Natural killer cell (primary cell): ENCODE measurements at places on chromosomes 3 and 15.

DNA sequence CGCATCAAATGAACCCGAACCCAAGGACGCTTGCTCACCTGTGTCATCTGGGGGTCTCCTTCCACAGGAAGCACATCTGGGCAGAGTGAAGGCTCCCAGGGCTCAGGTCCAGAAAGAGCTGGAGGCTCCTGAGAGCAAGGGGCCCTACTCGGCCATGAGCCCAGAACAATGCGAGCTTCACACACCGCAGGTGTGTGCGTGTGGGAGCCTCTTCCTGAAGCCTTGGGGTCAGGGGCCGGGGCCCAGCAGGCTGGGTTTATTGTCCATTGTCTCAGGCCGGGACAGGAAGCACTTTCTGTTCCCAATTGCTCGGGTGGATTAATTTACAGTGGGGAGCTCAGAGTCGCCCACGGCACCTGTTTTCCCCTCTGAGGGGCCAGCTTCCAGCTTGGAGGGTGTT is 74.8 kb downstream of the RPN1 start:
- DNase-seq = no peak

- no peak for DNase-seq
Measured at GRCh38 chr3:54954022-54954421, 26.2 kb upstream of the LRTM1 start.

DNA sequence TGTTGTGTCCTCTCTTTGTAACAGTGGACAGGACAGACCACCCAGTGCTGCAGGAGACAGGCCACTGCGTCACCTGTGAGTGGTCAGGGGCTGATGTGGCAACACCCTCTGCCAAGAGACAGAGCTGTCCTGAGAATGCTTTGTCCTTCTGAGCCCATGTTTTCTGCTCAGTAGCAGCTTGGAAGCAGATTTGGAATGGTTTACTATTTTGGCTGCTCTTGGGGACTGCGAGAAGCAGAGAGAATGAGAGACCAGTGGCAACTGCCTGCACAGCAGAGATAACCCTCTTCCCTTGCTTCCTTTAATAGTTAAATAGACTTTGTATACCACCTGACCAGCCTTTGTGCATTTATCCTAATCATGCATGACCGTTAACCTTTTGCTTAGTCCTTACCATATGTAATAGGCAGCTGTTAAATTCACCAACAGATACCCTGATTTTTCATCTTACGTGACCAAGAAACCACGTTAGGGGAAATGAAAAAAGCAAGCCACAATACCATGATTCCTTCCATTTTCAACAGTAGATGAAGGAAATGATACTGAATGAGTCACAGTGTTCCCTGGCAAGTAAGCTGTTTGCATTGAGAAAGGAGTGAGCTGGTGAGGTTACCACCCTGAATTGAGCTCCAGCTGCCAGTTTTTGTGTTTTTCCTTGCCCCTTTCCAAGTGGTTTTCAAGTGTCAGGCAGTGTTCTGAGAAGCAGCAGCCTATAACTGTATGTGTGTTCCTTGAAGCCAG is 35.5 kb downstream of the B3GALNT1 start:
- peak; percentile 5 for DNase-seq

DNA sequence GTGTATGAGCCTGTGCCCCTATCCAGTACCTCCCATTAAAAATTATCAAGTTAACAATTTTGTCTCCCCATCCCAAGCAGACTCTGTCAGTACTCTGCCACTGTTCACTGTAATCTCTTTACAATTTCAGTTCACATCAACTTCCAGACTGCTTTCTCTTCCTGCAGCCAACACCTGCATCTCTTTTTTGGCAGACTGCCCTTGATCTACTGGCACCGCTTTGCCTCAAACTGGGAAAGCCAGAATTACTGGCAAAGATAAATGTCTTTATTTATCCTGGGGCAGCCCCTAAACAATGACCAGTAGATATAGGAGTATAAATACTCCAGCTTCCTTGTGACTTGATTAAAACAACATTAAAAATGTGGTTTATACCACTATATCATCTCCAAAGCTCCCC is 494.1 kb downstream of the ZNF385D start:
- DNase-seq = no peak

DNA sequence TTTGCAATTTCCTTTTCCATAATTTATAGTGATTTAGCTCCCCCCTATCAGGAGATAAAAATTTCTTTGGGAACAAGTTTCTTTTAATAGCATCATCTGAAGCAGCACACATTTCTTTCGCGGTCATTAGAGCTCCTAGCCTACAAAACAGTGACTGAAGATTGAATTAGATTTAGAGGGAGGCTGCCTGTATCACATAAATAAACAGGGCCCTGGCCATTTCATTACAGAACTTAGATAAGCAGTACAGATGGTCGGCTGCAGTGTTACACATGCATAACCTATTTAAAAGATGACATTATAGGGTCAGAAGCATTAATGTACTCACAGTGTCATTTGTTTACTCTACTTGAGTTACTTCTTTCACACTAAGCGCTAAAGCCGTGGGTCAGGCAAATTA is 81.4 kb upstream of the SLC25A26 start:
- DNase-seq = no peak

GRCh38 chr3:127121885-127122284 is 71.0 kb upstream of the PRR23E start:
- no peak for DNase-seq

DNA sequence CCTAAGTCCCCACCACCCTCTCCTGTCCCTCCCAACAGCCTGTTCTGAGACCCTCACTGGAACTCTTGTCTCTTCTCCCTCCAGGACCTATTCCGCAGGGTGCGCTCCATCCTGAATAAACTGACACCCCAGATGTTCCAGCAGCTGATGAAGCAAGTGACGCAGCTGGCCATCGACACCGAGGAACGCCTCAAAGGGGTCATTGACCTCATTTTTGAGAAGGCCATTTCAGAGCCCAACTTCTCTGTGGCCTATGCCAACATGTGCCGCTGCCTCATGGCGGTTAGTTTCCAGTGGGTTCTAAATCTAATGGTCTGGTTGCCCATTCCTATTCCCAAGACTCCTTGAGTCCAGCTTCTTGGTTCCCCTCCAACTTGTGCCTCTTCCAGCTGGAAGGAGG is 9.3 kb downstream of the EIF4G1 start:
- DNase-seq = no peak

DNA sequence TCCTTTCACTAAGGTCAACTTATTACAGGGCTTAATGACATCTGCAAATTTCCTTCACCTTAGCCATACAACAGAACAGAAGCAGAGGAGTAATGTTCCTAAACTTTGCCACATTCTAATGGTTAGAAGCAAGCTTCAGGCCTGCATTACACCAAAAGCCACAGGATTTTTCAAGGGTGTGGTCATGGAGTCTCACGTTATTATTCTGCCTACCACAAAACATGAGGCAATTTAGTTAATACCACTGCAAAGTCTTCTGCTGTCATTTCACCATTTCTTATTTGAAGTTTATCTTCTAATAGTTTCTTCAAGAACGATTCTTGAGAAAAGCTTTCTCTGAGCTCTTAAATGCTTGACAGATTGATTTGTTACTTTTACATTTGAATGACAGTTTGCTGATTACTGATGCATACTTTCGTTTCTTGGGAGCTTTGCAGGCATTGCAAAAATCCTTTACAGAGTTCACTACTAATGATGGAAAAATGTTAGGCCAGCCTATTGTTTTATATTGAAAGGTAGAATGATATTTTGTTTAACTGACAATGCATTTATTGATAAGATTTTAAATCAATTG is 1257.1 kb downstream of the NSUN3 start:
- no peak for DNase-seq

- DNase-seq = no peak
Measured at GRCh38 chr3:89690646-89691045, 583.2 kb downstream of the EPHA3 start.

DNA sequence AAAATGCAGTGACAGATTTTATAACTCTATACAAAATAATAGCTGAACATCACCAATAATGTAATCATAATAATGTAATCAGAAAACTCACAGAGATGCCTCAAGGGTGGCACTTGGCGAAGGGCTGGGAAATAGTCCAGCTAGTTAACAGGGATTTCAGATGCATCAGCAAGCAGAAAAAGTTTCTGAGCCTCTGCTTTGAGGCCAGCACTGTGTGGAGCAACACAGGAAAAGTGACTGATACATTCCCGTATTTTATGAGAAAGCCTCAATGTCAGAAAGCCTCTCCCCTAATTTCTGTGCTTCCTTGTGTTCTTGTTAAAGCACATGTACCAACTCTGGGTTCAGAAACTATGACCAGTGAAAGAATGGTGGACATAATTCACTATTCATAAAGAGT is 304.8 kb downstream of the VPS13C start:
- no peak for DNase-seq

DNA sequence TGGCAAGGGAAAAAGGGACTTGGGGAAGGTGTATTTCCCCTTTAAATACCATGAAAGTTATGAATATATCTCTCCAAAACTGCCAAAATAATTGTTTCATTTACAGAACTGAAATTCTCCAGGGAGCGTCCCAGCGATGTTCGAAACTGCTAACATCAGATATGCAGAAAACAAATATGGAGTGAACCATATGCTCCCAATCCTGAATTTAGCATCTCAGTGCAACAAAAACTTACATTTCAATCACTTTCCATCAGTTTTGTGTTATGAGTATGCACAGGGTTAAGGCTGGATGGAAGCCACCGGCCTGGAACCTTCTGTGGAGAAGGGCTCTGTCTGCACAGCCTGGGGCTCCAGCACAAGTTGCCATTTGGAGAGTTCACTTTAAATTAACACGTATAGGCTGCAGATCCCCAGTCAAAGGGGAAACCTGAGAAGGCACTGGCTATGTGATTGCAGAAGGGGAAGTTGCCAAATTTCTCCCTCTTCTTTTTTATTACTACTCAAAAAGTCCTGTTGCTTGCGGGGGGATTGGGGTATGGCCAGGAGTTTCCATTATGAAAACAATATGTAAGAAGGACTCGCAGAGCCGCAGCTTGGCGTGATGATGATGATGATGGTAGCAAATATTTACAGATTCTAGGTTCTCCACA is 56.9 kb upstream of the FOXP1 start:
- no peak for DNase-seq

DNA sequence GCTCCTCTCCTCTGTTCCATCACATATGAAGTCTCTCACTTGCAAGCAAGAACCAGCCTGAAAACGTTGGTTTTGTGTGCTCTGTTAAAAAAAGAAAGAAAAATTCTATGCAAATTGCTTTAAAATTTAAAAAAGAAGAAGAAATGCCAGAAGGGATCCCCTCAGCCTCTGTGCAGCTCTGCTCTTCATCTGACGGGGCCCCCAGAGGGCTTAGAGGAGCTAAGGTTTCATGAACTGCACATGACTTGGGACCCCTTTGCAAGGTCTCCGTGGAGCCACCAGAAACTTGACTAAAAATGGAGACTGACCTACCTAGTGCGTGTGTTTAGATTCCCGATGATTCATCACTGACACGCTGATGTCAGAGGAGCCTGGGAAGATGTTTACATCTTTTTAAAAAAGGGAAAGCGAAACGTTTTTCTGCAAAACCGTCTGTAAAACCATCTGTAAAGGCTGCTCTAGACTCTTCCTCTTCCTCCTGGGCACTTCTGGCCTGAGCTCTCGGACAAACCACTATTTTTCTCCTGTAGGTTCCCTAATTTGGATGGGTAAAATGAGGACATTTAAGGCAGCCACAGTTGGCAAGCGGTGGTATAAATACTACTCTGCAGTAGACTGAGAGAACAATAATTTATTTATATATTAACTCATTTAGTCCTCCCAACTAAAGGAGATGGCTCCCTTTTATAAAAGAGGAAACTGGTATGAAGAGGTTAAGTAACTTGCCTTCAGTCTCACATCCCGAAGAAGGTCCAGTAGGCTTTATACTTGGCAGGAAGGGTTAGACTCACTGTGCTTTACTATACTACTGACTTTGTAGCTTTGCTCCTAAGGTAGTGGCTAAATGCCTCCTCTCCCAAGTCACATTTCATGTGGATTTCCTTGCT is 67.2 kb upstream of the POLG start:
- DNase-seq = no peak

- DNase-seq = no peak
Measured at GRCh38 chr3:167813169-167814123, 77.9 kb downstream of the SERPINI1 start.

- DNase-seq = no peak
Measured at GRCh38 chr3:196251918-196252317, 35.6 kb downstream of the SLC51A start.

DNA sequence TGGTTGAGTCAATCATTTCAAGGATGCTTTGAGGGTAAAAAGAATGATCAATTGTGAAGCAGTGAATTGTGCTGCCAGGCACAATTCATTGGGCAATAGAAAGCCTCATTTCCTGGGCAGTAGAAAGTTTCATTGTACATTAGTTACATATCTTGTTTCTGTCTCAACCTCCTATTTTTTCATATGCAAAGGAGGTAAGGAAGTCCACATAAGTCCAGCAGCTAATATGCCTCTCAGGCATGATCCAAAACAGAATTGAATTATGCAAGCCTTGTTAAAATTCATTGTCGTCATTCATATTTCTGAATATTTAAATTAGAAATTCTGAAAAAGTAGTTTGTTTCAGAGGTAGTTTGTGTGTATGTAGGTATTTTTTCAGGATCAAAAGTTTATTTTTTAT is 65.8 kb downstream of the TFRC start:
- no peak for DNase-seq

GRCh38 chr3:173267716-173268115 is 126.7 kb upstream of the SPATA16 start:
- DNase-seq = no peak

GRCh38 chr3:77204788-77205187 is 164.9 kb downstream of the ROBO2 start:
- no peak for DNase-seq
